ENCODE measurements at places on chromosomes 5 and 9.

GRCh38 chr9:6757132-6757455 is 679 bp upstream of the KDM4C start:
- DNase-seq: no peak

DNA sequence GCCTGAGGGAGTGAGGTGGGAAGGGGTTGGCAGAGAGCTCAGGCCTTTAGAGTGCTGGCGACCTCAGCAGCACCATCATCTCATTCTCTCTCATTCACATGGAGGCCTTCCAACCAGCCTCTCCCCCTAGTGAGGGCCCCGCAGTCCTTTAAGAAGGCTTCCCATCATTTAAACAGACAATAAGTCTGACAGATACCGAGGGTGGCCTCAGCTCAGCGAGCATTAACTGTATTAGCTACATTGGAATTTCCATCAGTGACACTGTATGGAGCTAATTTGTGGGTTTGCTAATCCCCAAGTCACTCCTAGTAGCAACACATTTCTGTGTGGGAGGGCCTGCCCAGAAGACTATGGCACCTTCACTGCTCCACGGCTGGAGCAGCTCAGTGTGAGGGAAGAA is 75.8 kb downstream of the INSYN2B start:
- DNase-seq: no peak

GRCh38 chr5:150618588-150619281 is 21.7 kb upstream of the SYNPO start:
- no peak for DNase-seq

- DNase-seq: peak; percentile 59
Observed at GRCh38 chr5:71782771-71783770, 64.0 kb downstream of the CARTPT start.

DNA sequence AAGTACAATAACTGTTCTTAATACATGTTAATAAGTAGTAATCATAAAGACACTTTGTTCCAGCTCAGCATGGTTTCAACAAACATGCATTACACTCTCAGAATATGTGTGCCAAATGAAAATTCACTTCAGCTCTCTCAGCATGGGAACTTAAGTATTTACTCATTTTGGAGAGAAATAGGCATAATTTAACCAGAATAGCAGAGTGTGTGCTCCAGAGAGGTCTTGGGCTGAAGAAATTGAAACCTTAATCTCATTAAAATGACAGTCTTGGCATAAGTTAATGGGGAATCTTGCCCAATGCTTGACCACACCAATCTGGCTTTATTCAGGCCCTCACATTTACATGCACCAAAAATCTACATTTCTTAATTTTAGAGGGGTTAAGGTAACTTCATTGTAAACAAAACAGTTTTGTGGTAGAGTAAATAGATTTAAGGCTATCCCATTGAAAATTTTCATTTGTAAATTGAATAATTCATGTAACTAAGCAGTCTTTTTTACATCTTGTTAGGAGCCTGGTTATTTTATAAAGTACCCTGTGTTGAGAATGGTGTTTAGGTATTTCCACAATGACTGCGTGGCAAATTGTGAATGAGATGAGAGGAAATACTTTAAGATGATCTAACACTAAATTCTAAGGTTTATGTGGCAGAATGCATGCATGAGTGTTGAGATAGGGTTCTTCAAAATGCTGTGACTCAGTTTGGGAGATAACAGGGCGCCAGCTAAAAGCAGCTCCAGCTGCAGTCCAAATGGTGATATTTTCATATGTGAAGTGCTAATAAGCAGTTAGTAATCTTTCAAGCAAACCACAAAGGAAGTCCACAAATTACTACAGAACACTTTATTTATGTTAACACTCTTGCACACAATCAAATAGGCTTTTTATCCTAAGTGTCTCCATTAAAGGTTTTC is 11.3 kb upstream of the LOX start:
- peak; percentile 76 for DNase-seq

- DNase-seq: no peak
Observed at GRCh38 chr9:98708933-98709911, at the start of gene GABBR2. GABBR2 (minus strand) TSS chr9:98708935; CDS start chr9:98708737, 198 bp downstream.

- no peak for DNase-seq
Observed at GRCh38 chr5:2190549-2190948, 307.8 kb upstream of the IRX4 start.

GRCh38 chr9:133342069-133342406 is 5.9 kb downstream of the MED22 start:
- no peak for DNase-seq

- DNase-seq: no peak
Observed at GRCh38 chr9:8653111-8653510, 853.5 kb upstream of the DMAC1 start.

- no peak for DNase-seq
Observed at GRCh38 chr5:144332265-144332664, 161.6 kb downstream of the KCTD16 start.

DNA sequence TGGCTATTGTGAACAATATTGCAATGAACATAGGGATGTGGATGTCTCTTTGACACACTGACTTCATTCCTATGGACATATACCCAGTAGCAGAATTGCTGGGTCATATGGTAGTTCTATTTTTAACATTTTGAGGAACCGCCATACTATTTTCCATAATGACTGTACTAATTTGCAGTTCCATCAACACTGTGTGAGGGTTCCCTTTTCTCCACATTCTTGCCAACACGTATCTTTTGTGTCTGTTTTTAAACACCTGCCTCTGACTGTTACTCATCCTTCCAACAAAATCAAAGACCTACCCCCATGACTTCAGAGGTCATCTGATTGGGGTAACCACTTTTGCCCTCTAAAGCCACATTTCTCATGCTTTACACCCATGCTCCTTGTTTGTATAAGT is 133.5 kb downstream of the MED27 start:
- DNase-seq: no peak

GRCh38 chr9:98593354-98594253 is 115.1 kb downstream of the GABBR2 start:
- DNase-seq: no peak

GRCh38 chr5:172123269-172123692 is 64.7 kb downstream of the STK10 start:
- peak; percentile 65 for DNase-seq

DNA sequence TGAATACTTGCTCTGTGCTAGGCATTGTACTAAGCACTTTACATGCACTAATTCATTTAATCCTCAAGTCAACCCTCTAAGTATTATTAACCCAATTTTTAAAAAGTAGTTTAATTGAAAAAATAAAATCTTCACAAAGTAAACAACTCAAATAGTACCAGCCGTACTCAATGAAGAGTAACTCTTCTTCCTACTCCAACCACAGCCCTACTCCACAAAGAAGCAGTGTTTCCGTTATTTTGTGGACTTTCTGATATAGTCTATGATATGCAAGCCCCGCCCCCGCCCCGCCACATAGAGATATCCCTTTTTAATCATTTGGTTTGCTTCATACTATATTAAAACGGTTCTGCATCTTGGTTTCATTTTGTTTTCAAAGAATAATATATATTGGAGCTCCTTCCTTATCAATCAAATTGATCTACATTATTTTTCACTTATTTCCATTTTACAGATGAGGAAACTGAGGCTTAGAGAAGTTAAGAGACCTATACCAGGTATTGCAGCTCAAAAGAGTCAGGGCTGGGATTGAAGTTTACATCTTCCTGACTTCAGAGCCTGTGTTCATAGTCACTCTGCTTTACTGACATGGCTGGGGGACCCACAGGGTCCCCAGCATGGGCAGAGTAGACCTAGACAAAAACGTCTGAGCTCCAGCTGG is 78.6 kb downstream of the PCDH1 start:
- no peak for DNase-seq

GRCh38 chr9:134178768-134179551 is 14.6 kb upstream of the RNU6ATAC start:
- no peak for DNase-seq

DNA sequence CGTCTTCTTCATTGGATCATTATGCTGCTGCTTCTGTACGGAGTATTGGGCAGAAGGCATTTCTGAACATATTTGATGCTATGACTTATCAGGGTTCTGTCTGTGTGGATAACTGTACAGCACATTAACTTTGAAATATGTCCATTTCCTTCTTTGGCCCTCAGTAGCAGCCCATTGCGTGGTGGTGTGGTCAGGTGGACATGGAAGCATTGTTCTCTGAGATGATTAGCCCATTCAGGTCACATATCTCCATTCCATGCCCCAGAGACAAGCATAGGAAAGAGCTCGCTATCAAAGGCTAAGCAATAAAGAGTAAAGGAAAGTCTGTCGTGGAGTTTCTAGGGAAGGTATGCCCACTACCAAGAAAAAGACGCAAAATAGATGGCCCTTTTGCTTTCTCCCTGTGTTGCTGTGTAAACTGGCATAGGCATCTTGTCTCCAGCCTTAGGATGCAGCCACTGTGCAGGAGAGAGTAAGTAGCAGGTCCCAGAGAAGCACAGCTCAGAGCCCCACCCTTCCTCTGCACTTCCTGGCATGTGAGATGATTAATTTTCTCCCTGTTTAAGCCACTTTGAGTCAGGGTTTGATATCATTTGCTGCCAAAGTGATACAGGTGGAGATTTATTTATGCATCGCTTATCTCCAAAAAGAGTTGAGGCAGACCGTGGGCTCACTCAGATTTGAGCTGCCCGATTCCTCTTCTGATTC is 221.9 kb downstream of the PDZD2 start:
- DNase-seq: no peak

GRCh38 chr5:77369566-77369965 is 122.5 kb downstream of the WDR41 start:
- no peak for DNase-seq

GRCh38 chr9:5893591-5894236 is 3.0 kb downstream of the MLANA start:
- DNase-seq: no peak

GRCh38 chr9:113238859-113239232 is 17.5 kb downstream of the SLC31A1 start:
- no peak for DNase-seq

DNA sequence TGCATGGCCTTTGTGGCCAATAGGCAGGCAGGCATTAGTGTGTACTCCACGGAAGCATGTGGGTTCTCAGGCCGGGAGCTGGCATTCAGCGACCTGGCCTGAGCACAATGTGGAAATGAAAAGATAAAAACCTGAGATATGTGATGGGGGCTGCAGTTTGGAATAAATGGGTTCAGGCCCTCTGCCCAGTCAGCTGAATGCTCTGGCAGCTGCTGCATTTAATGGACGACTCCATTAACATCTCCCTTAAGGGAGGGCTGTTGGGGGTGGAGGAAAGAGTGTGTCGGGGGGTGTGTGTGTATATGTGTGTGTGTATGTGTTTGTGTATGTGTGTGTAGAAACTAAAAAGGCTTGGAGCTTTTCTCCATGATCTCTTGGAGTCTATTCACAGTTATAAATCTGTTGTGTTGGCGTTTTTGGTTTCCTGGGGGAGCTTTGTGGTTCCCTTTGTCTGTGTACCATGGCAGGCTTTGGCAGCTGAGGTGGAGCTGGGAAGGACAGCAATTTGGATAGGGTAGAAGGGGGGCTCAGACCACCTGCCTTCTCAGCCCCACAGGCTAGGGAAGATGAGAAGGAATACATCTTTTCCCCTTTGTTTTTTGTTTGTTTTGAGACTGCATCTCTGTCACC is 27.3 kb upstream of the HSPA9 start:
- no peak for DNase-seq

DNA sequence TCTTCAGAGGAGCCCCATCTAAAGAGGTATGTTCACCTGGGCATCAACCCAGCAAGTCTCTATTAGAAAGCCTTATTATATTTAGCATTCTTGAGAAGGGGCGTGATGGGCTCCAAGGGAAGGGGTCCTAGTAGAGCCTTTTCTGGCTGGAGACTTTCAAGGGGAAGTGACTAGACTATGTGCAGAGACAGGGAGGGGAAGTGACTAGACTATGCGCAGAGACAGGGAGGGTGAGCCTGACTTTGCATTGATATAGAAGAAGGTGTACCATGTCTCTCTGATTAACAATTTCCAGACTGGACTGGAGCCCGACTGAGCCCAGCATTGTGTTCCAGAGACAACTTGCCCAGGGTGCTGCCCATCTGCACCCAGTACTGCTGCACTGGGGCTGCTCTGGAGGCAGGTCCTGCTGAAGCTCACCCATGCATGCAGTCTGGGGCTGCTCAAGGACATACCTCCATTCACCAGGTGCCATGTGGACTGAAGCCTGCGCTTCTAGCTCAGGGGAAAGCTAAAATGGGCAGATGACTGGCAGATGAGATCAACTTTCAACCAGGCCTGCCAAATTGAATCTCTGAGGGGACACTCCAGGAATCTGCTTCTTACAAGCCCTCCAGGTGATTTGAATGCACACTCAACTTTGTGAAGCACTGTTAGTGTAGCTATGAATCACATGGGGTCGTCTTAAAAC is 83.0 kb upstream of the GNA14 start:
- no peak for DNase-seq

GRCh38 chr5:50445296-50445949 is 4.3 kb upstream of the EMB start:
- DNase-seq: no peak

GRCh38 chr5:37637165-37637845 is 202.5 kb downstream of the GDNF start:
- DNase-seq: peak; percentile 5

- no peak for DNase-seq
Observed at GRCh38 chr5:25713259-25713658, 1068.5 kb upstream of the CDH10 start.

GRCh38 chr5:91311697-91312501 is 71.2 kb downstream of the ARRDC3 start:
- DNase-seq: peak; percentile 99

GRCh38 chr5:150329881-150330876 is 27.3 kb upstream of the TCOF1 start:
- DNase-seq: no peak

- no peak for DNase-seq
Observed at GRCh38 chr5:142096382-142096781, 12.2 kb upstream of the NDFIP1 start.

- DNase-seq: no peak
Observed at GRCh38 chr5:76547242-76547890, 75.8 kb downstream of the F2RL2 start.

DNA sequence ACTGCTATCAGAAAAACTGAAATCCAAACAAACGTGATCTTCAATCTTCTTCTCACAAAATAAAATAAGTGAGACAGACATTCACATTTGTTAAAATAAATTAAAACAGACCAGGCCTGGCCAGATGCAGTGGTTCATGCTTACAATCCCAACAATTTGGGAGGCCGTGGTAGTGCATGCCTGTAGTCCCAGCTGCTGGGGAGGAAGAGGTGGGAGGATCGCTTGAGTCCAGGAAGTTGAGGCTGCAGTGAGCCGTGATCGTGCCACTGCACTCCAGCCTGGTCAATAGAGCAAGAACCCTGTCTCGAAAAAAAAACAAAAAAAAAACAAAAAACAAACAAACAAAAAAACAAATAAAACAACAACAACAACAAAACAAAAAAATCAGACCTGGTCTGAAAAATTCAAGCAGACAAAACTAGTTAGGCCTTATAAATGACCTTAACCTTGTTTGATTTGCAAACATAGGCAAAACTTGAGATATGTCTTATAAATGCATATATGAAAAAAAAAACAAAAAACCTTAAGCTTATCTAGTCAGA is 10.8 kb downstream of the MAPKAP1 start:
- no peak for DNase-seq

GRCh38 chr5:146151970-146152369 is 30.5 kb downstream of the LARS1 start:
- no peak for DNase-seq

All from astrocyte of the cerebellum (primary cell).